K562 (cell line): ENCODE measurements at places on chromosomes 5 and 9. TPM values are rescaled to one million over a fixed set of nuclear protein-coding genes. Genes with fewer than 3 reads are reported as not detected.

GRCh38 chr5:174718880-174719610, 5.3 kb upstream of the MSX2 start:
- no peak for DNase-seq

DNA sequence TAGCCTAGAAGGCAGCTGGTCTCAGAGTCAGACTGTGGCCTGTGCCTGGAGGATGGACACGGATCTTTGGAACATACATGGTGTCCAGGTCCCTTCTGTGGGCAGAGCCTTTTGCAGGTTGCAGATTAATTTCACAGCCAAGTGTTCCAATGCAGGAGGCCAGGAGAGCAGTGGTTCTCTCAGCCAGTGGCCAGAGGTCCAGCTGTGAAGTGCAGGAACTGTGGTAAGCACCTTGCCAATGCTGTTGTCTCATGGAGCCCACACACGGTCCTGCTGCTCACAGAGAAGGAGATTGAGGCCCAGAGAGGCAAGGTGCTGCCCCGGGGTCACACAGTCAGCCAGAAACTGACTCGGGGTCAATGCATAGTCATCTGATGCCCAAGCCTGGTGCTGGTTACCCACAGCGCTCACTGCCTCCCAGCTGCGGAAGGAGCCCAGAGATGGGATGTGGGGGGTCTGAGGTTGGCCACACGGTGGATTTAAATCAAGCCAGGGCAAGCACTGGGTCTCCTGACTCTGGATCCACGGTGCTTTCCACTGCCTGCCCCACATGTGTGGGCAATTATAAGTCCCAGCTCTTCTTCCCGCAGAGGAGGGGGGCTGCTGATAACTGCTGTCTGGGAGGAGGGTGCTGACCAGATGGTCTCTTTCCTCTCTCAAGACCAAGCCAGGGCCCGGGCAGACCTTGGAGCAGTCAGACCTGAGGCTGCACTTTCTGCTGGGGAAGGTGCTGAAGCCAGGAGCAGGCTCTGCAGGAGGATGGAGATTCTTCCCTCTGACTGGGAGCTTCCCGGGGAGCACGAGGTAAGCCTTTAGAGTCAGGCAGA, 2.8 kb downstream of the PDGFRB start:
- DNase-seq: no peak

GRCh38 chr5:64273276-64273675, 107.6 kb downstream of the RNF180 start:
- no peak for DNase-seq

Gene C5orf63
- total RNA-seq: 5.5 and 6.6 TPM in 2 replicates

DNA sequence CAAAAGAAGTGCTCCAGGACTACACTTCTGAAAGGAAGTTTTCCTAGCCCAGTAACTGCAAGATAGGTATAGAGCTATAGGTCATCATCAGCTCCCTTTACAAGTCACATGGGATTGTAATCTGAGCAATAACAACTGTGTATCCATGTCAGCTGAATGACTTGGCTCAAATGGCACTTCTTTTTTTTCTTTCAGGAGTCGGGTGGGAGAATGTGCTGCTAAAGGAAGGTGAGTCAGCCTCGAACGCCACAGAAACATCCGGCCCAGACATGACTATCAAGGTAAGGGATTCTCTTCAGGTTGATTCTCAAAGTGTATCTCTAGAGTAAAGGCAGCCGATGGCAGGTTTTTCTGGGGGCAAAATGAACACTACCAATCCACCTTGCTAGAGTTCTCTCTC, 192.2 kb downstream of the C9orf152 start:
- DNase-seq: no peak

- no peak for DNase-seq
Measured at GRCh38 chr5:117614408-117614807, 1039.8 kb upstream of the SEMA6A start.

Gene IZUMO3
- not detected in 2 replicates for total RNA-seq

DNA sequence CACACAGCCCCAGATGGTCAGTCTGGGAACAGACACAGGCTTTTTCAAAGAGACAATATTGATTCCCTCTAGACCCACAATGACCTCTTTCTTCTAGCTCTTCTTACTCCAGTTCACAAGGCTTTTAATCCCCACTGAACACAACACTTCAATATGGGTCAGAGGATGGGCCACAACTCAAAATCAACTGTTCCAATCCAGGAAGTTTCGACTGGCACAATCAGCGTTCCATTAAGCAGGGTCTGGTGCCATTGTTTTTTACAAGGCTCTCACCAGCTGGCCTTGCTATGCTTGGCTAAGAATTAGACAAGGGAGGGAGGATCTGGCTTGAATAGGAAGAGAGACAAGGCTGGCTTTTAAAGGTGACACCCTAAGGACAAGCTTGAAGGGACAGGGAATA, 199.4 kb upstream of the SLC24A2 start:
- DNase-seq: no peak

Gene IL5
- not detected in 2 replicates for total RNA-seq

- no peak for DNase-seq
Measured at GRCh38 chr5:160520609-160521391, 99.1 kb downstream of the PTTG1 start.

Gene LCN1
- not detected in 2 replicates for total RNA-seq

- DNase-seq: no peak
Measured at GRCh38 chr9:76490249-76490990, 31.4 kb downstream of the GCNT1 start.

- no peak for DNase-seq
Measured at GRCh38 chr5:111689357-111689935, 67.5 kb downstream of the NREP start.

DNA sequence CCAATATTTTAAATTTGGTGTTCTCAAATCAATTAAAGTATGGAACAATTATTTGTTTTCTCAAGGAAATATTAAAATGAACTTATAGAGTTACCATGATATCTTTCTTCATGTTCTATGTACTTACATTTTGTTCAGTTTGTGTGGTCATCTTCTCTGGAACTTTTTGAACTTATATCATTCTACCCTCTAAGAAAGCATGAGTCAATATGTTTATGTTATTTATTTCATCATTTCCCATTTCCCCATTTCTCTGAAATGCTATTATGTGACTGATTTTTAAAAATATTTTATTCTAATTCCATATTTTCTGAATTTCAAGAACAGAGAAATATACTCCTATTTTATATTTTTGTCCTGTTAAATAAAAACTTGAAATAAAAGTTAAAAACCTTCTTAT, 123.5 kb upstream of the ACOT12 start:
- no peak for DNase-seq

- DNase-seq: no peak
Measured at GRCh38 chr5:35900972-35901695, 37.3 kb downstream of the CAPSL start.

Gene IGFBPL1
- total RNA-seq: not detected in 2 replicates

Gene PTPRD
- total RNA-seq: 0.02 and 0.11 TPM in 2 replicates

- no peak for DNase-seq
Measured at GRCh38 chr9:18190671-18191374, 283.1 kb upstream of the ADAMTSL1 start.

Gene LAMC3
- total RNA-seq: 0.09 TPM in 1 of 2 replicates, not detected in the other

Gene TAF11L5
- total RNA-seq: 0.53 TPM in 1 of 2 replicates, not detected in the other

Gene SETX
- total RNA-seq: 26.0 and 28.7 TPM in 2 replicates

- no peak for DNase-seq
Measured at GRCh38 chr5:43061352-43062075, 21.4 kb upstream of the ANXA2R start.

- no peak for DNase-seq
Measured at GRCh38 chr9:32965999-32966722, 35.3 kb downstream of the APTX start.
